ENCODE measurements at places on chromosomes 16 and 17.

DNA sequence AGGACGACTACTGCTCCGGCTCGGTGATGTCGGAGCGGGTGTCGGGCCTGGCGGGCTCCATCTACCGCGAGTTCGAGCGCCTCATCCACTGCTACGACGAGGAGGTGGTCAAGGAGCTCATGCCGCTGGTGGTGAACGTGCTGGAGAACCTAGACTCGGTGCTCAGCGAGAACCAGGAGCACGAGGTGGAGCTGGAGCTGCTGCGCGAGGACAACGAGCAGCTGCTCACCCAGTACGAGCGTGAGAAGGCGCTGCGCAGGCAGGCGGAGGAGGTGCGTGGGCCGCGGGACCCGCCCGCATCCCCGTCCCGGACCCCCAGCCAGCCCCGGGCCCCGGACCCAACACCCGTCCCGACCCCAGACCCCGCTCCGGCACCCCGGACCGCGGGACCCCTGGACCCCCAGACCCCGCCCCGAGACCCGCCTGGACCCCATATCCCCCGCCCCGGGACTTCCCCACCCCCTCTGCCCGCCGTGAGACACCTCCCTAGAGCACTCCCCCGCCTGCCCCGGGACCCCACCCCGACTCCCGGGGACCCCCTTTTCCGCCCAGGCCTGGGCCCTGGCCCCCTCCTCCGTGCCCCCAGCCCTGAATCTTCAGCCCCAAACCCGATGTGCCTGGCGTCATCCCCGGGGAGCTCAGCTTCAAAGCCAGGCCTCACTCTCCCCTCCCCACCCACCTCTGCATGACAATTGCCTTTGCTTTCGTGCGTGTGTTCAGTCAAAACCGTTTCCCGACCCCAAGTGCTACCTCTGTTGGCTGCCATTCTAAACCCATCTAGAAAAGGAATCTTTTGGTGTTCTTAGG lies 594 bp downstream of the MAPK8IP3 start:
- DNase-seq, result peak; percentile 80

GRCh38 chr17:77125432-77125901 lies 15.3 kb upstream of the SEC14L1 start:
- DNase-seq, result no peak

DNA sequence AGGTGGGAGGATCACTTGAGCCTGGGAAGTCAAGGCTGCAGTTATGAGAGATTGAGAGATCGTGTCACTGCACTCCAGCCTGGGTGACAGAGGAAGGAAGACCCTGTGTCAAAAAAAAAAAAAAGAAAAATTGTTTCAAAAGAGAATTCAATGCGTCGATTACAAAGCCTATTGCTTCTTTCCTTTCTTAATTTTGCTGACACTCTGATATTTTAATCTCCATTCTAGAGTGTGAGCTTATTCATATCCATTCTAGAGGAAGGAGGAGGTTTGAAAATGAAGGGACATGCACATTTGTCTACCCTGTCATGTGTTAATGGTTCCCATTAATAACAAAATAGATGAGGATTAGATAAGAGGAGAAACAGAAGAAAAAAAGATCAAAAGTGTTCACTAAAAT lies 63.1 kb downstream of the PCTP start:
- no peak for DNase-seq

DNA sequence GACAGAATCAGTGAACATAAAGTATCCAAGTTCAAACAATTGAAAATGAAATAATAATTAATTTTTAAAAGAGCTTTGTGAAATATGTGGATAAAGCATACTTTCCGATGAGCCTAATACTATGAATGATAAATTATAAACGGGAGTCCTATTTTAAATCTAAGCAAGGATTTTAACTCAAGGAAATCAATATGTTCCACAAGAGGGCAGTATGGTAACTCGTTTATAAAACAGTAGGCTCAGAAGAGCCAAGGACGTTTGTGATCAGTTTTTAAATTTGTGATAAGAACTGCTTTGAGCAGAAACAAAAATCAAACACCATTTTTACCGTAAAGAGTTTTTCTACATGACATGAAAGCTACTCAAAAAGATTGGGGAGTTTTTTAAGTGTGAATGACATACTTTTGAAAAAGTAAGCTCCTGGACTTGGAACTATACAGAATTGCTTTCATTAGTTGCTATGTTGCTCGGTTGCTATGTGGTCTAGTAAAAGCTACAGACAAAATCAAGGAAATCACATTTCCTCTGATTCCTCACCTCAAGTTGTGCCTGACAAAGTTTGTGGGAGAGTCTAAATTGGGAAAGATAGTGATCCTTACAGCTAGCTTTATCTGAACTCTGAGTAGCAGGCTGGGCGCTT lies 11.8 kb upstream of the TEKT1 start:
- peak; percentile 54 for DNase-seq

- DNase-seq, result no peak
These were observed 45.1 kb downstream of the MYH11 start for GRCh38 chr16:15811481-15812400.

DNA sequence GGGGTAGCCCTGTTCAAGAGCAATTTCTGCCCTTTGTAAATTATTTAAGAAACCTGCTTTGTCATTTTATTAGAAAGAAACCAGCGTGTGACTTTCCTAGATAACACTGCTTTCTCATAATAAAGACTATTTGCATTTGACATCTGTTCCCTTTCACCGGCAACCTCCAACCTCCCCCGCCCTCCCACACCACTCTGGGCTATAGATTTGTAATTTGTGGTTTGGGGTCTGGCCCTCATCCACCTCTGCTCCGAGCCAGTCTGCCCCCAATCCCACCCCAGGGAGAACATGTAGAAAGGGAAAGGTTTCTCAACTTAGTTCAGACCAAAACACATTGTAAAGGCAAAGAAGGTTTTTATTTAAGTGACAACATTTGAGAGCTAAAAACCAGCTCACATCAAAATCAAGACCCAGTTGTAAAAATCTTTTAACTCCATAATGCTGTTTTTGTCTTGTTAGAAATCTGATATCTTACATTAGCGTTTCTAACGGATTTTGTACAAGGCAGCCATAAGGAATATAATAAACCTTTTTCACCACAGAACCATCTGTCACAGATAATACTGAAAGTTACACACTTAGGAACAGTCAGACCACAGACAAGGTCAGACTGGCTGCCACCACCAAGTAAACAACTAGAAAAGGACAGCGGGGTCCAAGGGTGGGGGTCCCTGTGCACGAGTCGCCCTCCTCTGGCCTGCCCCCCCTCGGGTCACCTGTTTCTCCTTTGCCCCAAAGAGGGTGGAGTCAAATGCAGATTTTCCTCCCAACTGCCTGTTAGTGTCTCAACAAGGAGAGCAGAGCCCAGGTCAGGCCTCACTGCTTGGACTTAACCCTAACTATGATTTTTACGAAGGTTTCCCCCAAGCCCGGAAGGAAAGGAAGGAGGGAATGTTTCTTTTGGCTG lies 6.9 kb downstream of the PIMREG start:
- DNase-seq, result no peak

GRCh38 chr16:82027629-82028064 lies 7.4 kb upstream of the HSD17B2 start:
- no peak for DNase-seq

GRCh38 chr16:17389384-17389783 lies 81.4 kb downstream of the XYLT1 start:
- no peak for DNase-seq

DNA sequence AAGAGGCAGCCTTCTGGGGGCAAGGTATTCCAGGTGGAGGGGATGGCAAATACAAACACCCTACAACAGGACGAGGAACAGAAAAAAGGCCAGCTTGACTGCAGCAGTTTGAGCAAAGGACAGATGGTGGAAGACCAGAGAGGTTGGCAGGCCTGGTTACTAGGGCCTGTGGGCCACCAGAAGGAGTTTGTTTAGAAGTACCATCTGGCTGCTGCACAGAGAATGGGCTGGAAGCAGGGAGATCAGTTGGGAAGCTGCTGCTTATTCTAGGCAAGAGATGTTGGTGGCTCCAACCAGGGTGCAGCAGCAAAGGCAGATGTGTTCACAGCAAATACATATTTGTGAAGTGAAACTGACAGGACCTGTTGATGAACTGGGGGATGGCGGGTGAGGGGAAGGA lies 2.9 kb upstream of the YPEL2 start:
- no peak for DNase-seq
